ENCODE measurements at places on chromosomes 4 and X. TPM values are rescaled to one million over a fixed set of nuclear protein-coding genes. Genes with fewer than 3 reads are reported as not detected.

The SYTL5 gene
- 0.11 TPM for polyA plus RNA-seq

The RIPPLY1 gene
- polyA plus RNA-seq = 0.66 TPM

The TTC29 gene
- 0.09 TPM for polyA plus RNA-seq

The TENM3 gene
- polyA plus RNA-seq = 15.3 TPM

The PCDH18 gene
- 35.2 TPM for polyA plus RNA-seq

The SSX2B gene
- not detected for polyA plus RNA-seq

The TMPRSS11F gene
- polyA plus RNA-seq = 0.06 TPM

The ZNF732 gene
- polyA plus RNA-seq = 0.95 TPM

The PAGE5 gene
- polyA plus RNA-seq = not detected

The PAK3 gene
- 10.9 TPM for polyA plus RNA-seq

The LRCH2 gene
- 3.7 TPM for polyA plus RNA-seq

The FHL1 gene
- polyA plus RNA-seq = 1,936 TPM

The DUSP9 gene
- 0.15 TPM for polyA plus RNA-seq

The OPN1MW3 gene
- polyA plus RNA-seq = not detected

The SERTM2 gene
- polyA plus RNA-seq = 0.28 TPM

The KIAA0232 gene
- polyA plus RNA-seq = 21.3 TPM

The RPS6KA6 gene
- polyA plus RNA-seq = 3.8 TPM
